Neuronal stem cell (in vitro differentiated cells): ENCODE measurements at places on chromosomes 2 and 18.

DNA sequence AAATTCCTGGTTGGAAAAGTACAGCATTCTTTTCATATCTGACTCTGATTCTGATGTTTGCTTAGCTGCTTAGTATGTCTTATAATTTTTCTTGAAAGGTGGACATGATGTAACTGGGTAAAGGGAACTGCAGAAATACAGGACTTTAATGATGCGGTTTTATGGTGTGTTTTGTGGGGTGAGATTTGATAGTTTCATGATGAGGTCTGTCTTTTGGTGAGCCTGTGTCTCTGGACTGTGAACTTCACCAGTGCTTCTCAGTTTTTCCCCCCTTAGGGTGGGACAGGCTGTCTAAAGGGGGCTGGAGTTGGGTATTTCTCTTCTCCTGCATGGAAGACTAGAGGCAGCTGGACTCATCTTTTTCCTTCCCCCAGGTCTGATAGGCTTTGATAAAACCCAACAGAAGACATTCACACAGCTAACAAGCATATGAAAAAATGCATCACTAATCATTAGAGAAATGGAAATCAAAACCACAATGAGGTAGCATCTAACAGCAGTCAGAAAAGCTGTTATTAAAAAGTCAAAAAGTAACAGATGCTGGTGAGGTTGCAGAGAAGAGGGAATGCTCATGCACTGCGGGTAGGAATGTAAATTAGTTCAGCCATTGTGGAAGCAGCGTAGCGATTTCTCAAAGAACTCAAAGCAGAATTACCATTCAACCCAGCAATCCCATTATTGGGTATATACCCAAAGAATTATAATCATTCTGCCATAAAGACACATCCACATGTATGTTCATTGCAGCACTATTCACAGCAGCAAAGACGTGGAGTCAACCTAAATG lies 77.6 kb downstream of the EPC2 start:
- no peak for DNase-seq
- no peak overlapping the region for H3K4me3 ChIP-seq
- peaks cover 2% of the 10 kb centered on the region for H3K4me1 ChIP-seq
- no peaks in the 10 kb centered on the region for H3K27me3 ChIP-seq
- H3K27ac ChIP-seq = no peak overlapping the region

DNA sequence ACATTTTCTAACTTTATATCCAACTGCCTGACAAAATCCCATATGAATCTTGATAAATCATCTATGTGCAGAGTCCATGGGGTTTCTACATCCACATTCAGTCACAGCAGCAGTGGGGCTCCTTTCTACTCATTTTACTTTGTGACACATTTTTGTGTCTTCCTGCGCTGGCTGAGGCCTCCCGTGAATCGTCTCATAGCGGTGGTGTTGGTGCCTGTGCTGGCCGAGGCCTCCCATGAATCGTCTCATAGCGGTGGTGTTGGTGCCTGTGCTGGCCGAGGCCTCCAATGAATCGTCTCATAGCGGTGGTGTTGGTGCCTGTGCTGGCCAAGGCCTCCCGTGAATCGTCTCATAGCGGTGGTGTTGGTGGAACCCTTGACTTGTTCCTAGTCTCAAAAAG lies 17.0 kb downstream of the SNED1 start:
- peaks cover 7% of the 10 kb centered on the region for H3K4me1 ChIP-seq
- no peaks in the 10 kb centered on the region for H3K27me3 ChIP-seq
- no peak for DNase-seq
- H3K36me3 ChIP-seq = no peaks in the 10 kb centered on the region
- no peak overlapping the region for H3K27ac ChIP-seq

GRCh38 chr2:26905341-26906198 lies 57.6 kb downstream of the DPYSL5 start:
- DNase-seq = no peak
- H3K4me3 ChIP-seq = no peak overlapping the region
- H3K27me3 ChIP-seq = no peaks in the 10 kb centered on the region
- peaks cover 20% of the 10 kb centered on the region for H3K4me1 ChIP-seq
- H3K36me3 ChIP-seq = peaks cover 96% of the 10 kb centered on the region

DNA sequence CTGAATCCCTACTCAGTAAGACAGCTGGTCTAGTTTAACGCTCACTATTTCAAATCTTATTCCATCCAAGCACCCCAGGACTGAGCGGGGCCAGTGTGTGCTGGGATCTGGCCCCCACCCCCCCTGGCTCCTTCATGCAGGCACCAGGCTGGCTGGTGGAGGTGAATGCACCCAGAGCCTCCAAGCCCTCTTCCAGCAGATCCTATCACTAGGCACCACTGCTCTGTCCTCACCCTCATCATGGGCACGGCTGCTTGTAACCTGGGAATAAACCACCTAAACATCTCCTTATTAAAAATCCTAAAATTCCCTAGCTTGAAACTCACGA lies 194.3 kb downstream of the ARL4C start:
- H3K4me3 ChIP-seq = no peak overlapping the region
- DNase-seq = no peak
- H3K4me1 ChIP-seq = peaks cover 23% of the 10 kb centered on the region
- H3K27me3 ChIP-seq = no peaks in the 10 kb centered on the region
- no peak overlapping the region for H3K27ac ChIP-seq

DNA sequence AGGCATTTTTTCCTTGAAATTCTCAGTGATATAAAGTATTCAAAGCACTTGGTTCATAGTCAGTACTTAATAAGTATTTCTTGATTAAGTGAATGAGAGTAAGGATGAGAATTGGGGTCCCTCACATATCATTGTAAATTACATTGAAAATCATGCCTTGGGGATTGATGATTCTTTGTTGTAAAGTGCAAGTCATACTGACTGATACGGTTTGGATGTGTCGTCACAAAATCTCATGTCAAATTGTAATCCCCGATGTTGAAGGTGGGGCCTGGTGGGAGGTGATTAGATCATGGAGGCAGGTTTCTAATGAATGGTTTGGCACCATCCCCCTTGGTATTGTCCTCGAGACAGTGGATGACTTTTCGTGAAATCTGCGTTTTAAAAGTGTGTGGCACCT lies 385.9 kb downstream of the DLGAP1 start:
- no peaks in the 10 kb centered on the region for H3K36me3 ChIP-seq
- no peak overlapping the region for H3K27ac ChIP-seq
- H3K4me1 ChIP-seq = no peaks in the 10 kb centered on the region
- H3K27me3 ChIP-seq = no peaks in the 10 kb centered on the region
- no peak for DNase-seq
- no peak overlapping the region for H3K4me3 ChIP-seq
